ENCODE measurements at places on chromosomes 5 and 9. TPM values are rescaled to one million over a fixed set of nuclear protein-coding genes. Genes with fewer than 3 reads are reported as not detected.

FBP1 gene
- not detected for total RNA-seq

GRCh38 chr5:136006164-136006563 lies 22.6 kb upstream of the TGFBI start:
- DNase-seq, result no peak

- DNase-seq, result peak; percentile 69
These were observed at the start of gene KDM3B for GRCh38 chr5:138352071-138352721. Gene KDM3B (plus strand): TSS chr5:138352685. CDS start chr5:138352796, 111 bp downstream.

- DNase-seq, result no peak
These were observed 14.7 kb upstream of the SLC9A3 start for GRCh38 chr5:538801-539468.

- DNase-seq, result no peak
These were observed 333.5 kb downstream of the DEPDC1B start for GRCh38 chr5:60366489-60366888.

GPRIN1 gene
- total RNA-seq, result 107 TPM

PCDHAC1 gene
- total RNA-seq, result 74.1 TPM
